ENCODE measurements at places on chromosomes 1 and 21.

DNA sequence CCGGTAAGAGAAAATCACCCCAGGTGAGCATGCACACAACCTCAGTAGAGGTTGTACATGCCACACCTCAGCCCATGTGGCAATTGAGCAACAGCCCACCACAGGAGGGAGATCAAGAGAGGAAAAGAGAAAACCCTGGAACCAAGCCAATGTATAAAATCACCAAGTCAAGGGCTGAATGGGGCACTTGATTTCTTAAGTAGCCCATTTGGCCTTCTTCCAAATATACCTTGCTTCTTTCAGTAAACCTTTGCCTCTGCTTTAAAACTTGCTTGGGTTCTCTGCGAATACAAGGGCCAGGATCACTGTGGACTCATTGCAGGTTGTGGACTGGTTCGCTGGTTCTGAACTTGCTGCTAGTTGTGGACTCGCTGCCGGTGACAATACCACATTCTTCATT, 1814.0 kb downstream of the PLA2G4A start:
- DNase-seq, result no peak

- DNase-seq, result no peak
Measured at GRCh38 chr1:154912755-154913154, 23.8 kb downstream of the PMVK start.

GRCh38 chr1:32285658-32286057, 6.2 kb upstream of the HDAC1 start:
- no peak for DNase-seq

- no peak for DNase-seq
Measured at GRCh38 chr1:154578058-154578418, 10.5 kb downstream of the CHRNB2 start.

DNA sequence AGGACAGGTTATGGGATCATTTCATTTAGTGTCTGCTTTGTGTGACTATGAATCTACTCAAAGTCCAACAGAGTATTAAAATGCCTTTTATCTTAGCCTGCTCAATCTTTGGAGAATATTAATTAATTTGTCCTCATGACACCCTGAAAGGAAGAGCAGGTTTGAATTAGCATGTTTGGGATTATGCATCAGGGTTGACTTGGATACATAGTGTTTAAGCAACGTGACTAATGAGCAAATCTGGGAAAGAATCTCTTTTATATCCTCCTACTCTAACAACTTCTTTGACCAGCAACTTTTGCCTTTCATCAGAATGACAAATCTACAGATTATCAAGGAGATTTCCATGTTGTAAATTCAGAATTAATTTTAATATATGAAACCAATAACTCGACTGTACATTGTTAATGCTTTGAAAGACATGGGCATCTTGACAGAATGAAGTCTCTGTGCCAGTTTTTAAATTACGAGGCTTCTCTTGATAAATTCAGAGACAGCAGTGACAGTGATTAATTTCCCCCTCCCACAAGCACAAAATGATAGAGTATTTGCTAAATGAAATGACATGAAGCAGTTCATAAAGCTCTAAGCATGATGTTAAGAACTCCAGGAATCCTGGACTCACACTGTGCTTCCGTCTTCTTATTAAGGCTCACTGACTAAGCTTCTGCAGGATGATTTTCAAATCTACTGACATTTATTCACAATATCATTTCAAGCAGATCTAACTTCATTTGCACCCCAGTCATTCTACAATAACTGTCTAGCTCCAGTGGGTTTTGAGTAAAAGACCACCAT, 156.5 kb downstream of the PCNX2 start:
- no peak for DNase-seq

GRCh38 chr1:55275151-55275748, 60.1 kb upstream of the USP24 start:
- no peak for DNase-seq
